ENCODE measurements at places on chromosomes 12 and 14.
A peak's percentile ranks its signal among the peaks of the same experiment; 100 is the strongest.

DNA sequence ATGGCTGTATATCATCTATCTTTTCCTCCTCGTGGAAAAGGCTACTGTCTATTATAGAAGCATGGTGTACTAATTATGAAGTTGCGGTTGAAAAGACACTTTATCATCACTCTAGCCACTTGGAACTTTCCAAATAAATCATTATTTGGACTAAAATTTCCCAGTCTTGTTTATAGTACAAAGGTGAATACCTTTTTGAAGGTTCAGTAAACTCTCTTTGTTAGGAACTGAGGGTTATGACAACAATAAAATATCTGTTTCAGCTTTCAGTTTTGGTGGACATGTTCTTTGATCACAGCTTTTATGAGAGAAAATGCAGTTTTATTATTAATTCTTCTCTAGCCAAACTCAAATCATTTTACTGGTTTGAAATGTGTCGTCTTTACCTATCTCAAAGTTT is 216.7 kb downstream of the FBXL14 start:
- DNase-seq: no peak

- no peak for DNase-seq
Observed at GRCh38 chr12:56315249-56315621, 553 bp downstream of the CNPY2 start.

- no peak for DNase-seq
Observed at GRCh38 chr14:22407033-22407432, 182.0 kb downstream of the DAD1 start.

DNA sequence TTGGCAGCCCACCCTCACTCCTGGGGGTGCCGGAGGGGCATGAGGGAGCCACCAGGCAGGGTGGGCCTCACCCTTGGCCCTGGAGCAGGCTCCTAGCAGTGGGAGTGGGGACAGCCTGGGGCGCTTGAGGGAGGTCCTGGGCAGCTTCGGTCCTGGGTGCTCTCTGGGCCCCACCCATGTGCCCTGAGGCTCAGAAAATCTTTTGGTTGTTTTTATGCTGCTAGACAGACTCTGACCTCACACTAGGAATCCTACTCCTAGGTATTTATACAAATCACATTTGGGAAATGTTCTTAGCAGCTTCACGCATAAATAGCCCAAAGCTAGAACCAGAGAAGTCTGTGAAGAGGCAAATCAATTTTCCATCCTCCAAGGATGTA is 10.9 kb upstream of the ULK1 start:
- no peak for DNase-seq

DNA sequence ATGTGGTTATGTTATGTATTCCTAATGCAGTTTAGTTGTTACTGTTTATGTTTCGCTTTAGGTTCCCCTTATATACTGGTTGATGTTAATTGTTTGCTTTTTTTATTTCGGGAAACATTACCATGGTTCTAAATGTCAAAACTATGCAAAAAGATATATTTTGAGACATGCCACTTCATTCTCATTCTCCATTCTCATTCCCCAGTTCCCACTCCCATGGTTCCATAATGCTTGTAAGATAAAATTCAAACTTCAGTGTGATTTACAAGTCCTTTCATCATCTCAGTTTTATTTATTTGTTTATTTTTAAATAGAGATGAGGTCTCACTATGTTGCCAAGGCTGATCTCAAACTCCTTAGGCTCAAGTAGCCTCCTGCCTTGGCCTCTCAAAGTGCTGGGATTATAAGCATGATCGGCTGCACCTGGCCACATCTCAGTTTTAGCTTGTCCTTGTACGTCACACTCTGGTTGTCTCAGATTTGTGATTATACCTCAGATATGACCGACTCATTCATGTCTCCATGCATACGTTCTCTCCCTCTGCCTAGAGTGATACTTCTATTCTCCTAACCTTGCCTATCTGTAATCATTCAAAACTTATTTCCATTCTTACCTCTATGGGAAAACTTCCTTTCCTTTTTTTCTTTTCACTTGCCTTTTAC is 407.8 kb upstream of the RGS6 start:
- no peak for DNase-seq

- no peak for DNase-seq
Observed at GRCh38 chr14:80965037-80965436, 9.6 kb downstream of the TSHR start.

GRCh38 chr14:94975366-94975765 is 182.0 kb downstream of the DICER1 start:
- no peak for DNase-seq

DNA sequence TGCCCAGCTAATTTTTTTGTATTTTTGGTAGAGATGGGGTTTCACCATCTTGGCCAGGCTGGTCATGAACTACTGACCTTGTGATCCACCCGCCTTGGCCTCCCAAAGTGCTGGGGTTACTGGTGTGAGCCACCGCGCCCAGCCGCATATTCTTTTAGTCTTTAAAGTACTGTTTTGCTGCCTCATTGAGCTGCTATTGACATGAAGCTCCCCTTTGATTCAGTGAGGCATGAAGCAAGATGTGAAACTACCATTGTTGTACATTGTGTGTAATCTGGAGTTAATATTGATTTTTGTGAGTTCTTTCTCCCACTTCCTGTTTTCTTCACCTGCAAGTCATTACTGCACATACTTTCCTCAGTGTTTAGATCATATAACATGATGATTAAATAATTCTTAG is 80.8 kb downstream of the MNAT1 start:
- DNase-seq: no peak

GRCh38 chr14:22410497-22410896 is 178.5 kb downstream of the DAD1 start:
- no peak for DNase-seq

DNA sequence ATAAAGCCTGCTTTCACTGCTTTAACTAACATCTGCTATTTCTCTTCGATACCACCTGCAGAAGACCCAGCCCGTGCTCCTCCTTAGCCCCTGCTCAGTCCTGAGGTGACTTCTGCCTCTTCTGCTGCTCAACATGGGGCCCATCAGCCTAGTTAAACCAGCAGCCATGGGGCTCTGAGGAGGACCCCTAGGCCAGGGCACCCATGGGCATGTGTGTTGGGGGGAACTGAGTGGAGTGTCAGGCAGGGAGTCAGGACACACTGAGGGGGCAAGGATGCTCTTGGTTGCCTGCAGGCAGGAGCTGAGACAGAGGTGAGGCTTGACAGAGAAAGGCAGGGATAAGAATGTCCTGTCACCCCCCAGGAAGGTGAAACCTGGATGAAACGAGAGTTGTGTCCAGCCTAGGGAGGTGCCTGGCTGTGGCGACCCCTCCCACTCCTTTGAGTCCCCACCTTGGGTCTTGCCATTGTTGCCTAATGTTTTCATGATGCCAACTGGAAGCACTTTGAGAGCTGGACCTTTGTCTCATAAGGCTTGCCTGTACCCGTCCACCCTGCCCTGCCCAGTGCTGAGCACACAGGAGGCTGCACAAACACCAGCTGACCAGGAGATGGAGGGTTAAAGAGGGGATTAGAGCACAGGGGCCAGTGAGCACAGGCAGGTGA is 12.5 kb upstream of the RABGGTA start:
- no peak for DNase-seq

DNA sequence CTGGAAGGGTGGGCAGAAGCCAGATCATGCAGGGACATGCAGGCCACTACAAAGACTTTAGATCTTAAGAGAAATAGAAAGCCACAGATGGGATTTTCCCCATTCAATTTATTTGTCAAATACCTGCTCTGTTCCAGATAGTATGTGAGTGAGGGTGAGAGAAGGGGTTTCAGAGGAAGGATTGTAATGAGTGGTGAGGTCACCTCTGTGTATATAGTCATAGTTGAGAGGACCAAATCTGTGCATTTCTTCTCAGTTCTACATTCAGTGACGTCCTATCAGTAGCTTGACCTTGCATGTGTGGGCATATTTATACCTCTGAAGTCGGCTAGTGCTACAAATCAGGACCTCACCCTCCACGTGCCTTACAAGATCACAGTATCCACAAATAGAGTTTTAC is 31.2 kb upstream of the RBM19 start:
- no peak for DNase-seq

DNA sequence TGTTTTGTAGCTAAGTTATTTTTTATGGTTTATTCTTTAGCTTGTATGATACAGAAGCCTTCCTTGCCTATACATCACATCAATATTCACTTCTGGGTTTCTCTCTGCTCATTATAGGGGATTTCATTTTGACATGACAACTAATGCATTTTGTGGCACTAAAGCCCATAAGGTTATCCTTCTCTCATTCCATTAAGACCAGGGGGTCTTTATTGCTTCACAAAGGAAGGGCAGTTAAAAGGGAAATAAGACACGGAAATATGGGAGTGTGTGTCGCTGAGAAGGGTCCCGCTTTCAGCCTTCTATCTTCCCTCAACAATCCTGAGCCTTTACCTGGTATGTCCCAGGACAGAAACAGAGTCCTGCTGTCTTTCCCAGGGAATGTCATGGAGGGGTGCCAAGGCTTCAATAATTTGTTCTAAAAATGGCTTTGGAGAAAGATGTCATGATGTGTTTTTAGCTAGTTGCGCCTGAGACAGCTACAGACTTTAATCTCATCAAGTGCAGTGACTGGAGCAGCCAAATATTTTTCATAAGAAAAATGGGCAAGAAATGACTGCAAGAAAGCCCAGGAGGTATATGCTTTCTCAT is 1145.4 kb upstream of the TMEM132C start:
- no peak for DNase-seq

DNA sequence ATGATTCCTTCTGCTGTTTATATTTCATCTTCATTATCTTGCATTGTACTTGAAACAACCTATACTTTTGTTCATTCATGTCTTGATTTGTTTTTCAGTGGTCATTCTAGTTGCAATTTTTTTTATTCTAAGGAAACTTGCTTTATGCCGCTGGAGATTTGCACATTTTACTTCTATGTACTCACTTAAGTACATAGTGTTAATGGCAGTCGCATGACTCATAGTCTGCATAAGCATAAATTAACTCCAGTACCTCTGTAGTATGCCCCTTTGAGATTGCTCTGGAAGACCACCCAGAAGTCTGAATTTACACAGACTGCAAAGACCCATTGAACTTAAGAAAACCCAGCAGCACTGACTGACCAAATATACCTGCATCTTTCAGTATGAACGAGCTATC is 77.0 kb downstream of the MSRB3 start:
- no peak for DNase-seq

DNA sequence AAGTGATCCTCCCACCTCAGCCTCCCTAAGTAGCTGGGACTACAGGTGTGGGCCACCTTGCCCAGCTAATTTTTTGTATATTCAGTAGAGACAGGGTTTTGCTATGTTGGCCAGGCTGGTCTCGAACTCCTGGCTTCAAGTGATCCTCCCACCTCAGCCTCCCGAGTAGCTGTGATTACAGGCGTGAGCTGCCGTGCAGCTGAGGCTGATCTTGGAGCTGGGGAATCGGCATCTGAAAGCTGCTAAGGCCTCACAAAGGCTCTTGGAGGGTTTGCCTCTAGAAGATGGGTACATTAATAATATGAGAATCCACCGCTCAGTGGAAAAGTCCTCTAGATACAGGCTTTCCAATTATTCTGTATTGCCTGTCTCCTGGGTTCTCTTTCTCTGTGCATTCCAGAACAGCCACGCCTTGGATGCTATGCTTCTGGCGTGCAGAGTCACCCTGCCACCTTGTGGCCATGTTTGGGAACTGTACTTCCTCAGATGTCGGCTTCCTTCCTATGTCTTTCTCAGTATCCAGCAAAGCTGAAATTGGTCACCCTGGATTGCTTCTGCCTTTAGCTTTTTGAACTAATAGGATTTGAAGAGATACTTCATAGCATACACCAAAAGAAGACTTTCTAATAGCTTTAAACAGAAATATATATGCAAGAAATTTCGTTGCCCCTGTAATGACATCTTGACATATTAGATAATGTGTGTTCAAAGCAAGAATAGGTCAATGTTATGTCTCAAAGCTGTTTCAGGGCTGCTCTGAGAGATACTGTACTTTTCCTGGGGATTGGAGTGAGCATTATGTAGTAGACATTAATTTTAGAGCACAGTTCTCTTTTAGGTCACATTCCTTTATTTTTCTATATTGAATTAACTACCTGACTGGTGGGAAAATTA is 75.4 kb downstream of the SNAPC1 start:
- peak; percentile 57 for DNase-seq

- no peak for DNase-seq
Observed at GRCh38 chr14:53390008-53390407, 236.9 kb upstream of the DDHD1 start.

DNA sequence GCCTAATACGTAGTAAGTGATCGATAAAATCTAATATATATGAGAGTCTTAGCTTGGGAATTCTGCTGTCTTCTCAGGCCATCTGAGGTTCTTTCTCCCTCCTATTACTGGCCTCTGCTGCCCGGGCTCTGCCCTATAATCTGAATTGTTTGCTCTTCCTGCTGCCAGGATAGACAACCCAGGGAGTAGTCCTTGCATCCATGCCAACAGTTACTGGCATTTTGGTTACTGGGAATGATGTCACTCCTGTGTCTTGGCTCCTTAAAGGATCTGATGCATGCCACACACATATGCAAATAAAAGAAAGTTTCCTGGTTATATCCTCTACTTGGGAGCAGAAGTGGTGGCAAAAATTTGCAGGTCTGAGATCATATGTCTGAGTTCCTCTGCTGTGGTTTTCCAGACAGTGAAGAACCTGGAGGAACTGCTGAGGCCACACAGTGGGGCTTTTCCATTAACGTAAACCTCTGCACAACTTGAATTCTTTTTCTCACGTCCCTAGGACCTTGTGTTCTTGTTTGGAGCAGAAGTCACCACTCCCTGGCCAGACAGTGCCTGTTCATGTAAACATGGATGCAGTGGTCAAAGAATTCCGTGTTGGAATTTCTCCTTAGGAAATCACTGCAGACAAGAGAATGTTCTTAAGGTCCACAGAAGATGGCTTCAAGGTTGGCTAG is 320.6 kb upstream of the TBX3 start:
- DNase-seq: no peak

DNA sequence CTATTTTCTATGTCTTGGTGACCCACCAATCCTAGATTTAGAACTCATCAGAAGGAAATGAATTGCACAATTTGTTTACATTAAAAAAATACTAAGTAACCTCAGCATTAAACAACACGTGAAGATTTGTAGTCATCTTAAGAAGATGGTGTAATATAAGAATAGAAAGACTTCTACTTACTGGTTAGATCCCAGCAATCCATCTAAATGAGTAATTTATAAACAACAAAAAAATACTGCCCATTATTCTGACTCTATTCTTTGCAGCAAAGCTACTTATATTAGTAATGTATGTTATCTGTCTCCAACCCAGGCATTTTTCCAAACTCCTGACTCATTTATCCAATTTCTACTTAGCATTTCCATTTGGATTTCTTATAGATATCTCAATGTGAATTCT is 67.8 kb downstream of the CD163L1 start:
- DNase-seq: no peak

GRCh38 chr14:73476451-73476931 is 14.2 kb upstream of the RIOX1 start:
- DNase-seq: no peak

- peak; percentile 56 for DNase-seq
Observed at GRCh38 chr14:75069121-75069810, at the start of gene ZC2HC1C. TSS of gene ZC2HC1C (plus strand) at chr14:75069641. CDS start at chr14:75070574, 933 bp downstream.

GRCh38 chr14:20412411-20412810 is 890 bp downstream of the TEP1 start:
- DNase-seq: no peak

DNA sequence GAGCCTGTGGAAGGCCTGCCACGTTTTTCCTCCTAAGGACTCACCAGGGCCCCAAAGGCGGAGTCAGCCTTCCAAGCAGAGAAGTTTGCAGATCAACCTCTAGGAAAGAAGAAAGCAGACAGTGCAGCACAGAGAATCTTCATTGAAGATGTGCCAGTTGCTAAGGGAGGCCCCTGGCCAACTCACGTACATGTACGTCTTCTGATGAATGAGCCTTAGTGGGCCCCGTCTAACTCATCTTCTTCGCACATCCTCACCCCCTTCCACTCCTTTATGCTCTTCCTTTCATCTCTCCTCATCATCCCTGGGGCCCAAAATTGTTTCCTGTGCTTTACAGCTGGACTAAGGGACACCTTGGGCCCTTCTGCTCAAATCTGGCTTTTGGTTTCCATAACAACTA is 703.0 kb upstream of the TBX3 start:
- DNase-seq: no peak
